ENCODE measurements at places on chromosomes 4 and X.

- peak; percentile 51 for DNase-seq
Measured at GRCh38 chrX:152632445-152633097, 5.1 kb upstream of the GABRQ start.

DNA sequence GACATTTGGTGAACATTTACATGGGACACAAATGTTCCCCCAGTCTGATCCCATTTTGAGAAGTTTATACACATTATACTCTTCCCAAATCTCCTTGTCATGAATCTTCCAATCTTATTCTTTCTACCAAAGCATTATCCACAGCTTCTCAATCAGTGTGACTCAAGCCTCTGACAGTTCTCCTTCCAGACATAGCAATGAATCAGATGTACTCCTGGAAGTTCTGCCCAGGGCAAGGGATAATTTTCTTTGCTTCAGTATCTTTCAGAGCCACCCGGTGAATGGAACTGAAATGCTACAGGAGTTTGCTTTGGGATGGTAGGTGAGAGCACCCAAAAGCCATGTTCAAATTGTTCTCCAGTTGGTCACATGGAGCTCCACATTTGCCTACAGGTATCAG is 145.5 kb downstream of the ANXA5 start:
- no peak for DNase-seq

GRCh38 chrX:68443155-68443868 is 10.0 kb upstream of the OPHN1 start:
- DNase-seq, result no peak

- no peak for DNase-seq
Measured at GRCh38 chr4:121952290-121952689, 430 bp upstream of the TRPC3 start.

DNA sequence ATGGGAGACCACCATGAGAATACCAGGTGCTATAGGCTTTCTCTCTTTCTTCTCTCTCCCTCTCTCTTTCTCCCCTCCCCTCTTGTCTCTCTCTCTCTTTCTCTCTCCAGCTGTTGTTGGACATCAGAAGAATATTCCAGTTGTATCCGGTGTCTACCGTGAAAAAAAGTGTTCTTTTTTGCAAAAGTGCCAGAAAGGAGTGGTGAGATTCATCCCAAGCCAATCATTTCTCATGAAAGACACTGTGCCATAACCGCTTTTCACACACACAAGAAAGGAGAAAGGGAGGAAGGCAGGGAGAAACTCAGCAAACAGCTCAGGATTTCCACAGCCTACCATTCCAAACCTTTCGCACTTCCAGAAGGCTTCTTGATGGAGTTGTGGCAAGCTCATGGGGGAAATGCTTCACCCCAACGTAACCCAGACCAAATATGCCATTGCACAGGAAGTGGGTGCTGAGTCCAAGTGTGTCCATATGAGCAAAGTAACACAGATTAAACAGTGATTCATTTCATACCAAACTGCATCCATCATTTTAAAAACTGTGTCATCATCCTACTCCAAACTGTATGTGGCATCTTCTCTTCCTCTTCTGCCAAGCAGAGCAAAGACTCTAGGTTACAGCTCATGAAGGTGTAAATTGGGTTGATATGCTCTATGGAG is 224.0 kb downstream of the APBB2 start:
- DNase-seq, result no peak

DNA sequence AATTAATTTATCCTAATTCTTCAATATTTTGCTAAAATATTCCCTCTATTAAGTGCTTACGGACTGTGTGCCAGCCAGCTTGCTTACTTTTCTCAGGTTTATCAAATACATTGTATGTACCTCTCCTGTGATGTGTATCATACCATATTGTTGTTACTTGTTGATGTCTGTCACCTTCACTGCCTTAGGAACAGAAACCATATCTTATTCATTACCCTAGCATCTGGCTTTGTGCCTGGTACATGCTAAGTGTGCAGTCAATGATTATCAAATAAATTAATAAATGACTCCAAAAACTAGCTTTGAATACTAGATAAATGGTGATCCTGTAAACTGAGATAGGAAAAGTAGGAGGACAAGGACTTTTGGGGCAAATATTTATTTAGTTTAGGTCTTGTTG is 6.9 kb downstream of the CLCN3 start:
- DNase-seq, result no peak

DNA sequence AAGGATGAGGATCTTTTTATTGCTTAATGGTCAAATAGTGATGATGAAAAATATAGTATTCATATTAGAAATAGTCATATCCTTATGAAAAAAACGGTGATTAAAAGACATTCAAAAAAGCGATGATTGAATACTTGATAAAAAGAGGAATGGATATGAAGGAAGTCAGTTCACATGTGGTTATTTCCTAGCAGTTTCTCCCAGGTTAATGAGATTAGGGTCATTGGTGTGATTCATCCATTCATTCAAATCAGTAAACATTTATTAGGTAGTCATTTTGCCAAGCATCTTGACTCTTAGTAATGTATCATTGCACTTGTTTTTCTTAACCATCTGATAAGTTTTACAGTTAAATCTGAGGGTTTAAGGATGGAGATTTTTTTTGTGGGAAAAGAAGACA is 294.1 kb downstream of the ARHGAP24 start:
- no peak for DNase-seq

- no peak for DNase-seq
Measured at GRCh38 chr4:123120473-123120872, 198.1 kb upstream of the NUDT6 start.

GRCh38 chrX:133350751-133351150 is 64.5 kb downstream of the GPC4 start:
- DNase-seq, result no peak

- no peak for DNase-seq
Measured at GRCh38 chr4:77854431-77855111, 8.1 kb upstream of the MRPL1 start.

DNA sequence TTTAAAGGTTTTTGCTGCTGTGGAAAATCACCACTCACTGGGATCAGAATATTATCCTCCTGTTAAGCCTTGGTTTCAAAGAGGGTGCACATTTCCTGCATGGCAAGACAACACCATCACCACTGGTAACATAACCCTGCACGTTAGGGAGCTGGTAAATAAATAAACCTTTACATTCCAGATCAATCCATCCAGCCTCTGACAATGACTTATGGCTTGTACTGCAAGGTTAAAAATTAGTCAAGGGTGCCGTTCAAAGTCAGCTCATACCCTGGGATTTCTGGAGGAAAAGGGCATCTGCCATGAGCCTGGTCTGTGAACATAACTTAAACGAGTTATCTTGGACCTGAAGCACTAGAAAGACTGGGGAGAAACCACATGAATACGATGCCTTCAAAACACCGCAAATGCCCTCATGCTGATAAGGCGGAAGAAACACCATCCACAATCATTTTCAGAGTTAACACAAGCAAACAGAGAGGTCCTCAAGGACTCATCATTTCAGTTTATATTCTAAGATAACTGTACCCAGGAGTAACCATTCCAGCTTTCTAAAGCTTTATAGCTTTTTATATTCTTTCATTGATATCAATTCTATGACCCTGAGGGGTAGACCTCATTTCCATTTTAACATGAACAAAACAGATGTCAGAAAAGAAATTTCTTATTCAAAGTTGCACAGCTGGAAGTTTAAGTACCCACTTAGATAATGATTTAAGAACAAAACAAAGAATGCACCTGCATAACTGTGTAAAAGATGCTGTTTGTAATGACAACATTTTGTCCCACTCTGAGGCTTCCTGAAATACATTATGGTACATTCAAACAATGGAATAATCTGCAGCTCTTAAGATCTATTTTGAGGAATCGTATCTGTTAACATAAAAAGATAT is 103.1 kb downstream of the NPNT start:
- DNase-seq, result no peak

- DNase-seq, result no peak
Measured at GRCh38 chr4:38681281-38681991, 17.4 kb downstream of the KLF3 start.

DNA sequence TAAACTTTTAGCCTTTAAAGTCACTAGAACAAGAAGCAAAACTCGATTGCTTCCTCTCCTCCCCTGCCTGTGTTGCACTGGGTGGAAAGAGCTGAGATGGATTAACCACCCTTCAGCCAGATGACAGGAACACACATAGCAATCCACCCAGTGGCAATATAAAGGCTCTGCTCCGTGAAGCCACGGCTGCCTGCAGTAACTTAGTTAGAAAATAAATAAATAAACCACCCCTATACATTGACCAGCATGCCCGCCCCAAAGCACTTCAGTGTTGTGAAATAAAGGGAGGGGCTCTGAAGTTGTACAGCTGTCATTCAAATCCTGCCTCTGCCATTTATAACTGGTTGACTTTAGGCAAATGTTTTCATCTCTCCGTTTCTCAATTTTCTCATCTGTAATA is 217.1 kb upstream of the LDB2 start:
- DNase-seq, result no peak

DNA sequence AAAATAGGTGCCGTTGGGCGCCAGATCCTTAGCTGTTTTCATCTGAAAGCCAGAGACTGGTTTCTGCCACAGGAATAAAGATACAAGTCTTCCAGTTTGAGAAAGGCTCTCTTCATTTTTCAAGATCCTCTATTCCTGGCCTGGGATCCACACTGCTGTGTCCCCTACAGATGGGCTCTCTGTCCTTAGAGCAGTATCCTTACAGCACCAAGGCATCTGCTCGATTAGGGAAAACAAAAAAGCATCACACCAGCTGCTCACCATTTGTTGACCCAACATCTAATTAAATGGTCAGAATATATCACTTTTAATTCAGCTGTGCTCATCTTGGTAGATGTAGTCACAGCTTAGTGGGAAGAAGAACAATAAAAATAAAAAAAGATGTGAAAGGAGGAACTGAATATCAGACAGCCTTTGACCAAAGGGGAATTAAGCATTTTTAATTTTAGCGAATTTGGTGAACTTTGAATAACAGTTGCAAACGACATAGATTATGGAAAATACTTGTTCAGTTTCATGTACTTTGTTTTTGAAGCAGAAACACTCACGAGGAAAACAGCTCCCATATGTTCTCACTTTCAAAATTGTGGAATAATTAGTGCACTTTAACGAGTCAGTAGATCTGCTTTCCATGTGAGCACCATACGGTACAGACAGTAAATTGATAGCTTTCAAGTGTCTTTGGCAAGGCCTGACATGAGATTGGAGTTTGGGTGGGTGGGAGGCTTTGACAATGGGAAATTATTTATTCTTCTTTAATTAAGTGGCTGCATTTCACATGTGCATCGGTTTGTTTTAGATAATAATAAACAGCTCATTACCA is 148.4 kb upstream of the CLNK start:
- no peak for DNase-seq

DNA sequence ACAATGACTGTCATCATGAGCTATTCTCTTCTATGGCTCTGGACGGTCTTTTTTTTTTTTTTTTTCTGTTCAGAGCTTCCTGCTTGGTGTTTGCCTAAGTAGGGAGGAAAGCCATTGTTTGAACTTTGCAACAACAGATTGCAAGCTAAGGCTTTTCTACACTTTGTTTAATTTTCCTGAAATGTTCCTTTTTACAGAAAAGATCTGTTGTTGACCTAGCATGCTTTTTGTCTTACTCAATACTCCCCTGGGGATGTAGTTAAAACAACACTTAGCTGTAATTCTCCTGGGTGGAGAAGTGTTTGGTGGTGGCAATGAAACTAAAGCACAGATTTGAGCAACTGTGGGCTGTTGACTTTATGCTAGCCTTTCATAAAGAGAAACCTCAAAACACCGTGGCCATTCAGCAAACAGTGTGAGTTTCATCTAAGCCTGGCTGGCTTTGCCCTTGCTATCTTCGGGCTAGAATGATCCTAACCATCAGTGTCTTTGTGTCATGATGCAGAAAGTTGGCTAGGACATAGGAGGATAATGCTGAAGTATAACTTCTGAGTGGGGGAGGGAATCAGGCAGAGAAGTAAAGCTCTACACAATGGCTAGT is 110.5 kb downstream of the ANXA3 start:
- DNase-seq, result no peak

- DNase-seq, result no peak
Measured at GRCh38 chrX:125954236-125954635, 211.9 kb downstream of the DCAF12L2 start.

GRCh38 chrX:113726009-113726408 is 857.9 kb upstream of the HTR2C start:
- DNase-seq, result no peak

- DNase-seq, result no peak
Measured at GRCh38 chrX:82912382-82912781, 595.7 kb upstream of the POU3F4 start.

GRCh38 chr4:93320356-93320755 is 508.2 kb upstream of the ATOH1 start:
- no peak for DNase-seq

DNA sequence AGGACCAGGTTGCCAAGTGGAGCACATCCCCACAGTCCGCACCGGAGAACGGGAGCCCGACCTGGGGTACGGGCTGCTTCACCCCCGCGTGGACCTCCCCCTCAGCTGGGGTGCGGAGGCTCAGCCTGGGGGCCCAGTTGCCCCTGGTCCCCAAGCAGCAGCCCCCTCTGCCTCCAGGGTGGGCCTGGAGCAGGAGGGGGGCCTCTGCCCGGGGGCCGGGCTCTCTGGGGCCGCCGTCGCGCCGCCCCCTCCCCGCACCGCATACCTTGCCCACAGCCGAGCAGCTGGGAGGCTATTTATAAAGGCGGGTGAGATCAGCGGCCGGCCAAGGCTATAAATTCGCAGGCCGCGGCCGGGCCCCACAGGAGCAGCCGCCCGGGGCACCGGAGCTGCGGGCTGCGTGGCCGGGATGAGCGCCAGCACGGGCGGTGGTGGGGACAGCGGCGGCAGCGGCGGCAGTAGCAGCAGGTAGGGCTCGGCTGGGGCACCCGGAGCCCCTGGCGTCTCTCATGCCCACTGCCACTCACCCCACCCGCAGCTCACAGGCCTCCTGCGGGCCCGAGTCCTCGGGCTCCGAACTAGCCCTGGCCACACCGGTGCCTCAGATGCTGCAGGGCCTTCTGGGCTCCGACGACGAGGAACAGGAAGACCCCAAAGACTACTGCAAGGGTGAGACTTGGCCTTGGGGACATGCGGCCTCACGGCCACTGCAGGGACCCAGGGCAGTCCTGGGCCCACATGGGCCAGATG is at the start of gene SRPK3:
Gene SRPK3 (plus strand): TSS at position 364 of the 750 bp plus-strand sequence. CDS start 46 bp downstream, at position 410.
- DNase-seq, result no peak

GRCh38 chr4:84632092-84632491 is 49.2 kb downstream of the CDS1 start:
- no peak for DNase-seq

- peak; percentile 65 for DNase-seq
Measured at GRCh38 chr4:140094438-140095420, 59.3 kb downstream of the MAML3 start.

GRCh38 chr4:123878976-123879375 is 482.4 kb downstream of the SPRY1 start:
- DNase-seq, result no peak
